ENCODE measurements at places on chromosomes 12 and 14.

GRCh38 chr12:11652351-11653040 lies 3.0 kb downstream of the ETV6 start:
- peak; percentile 59 for DNase-seq

GRCh38 chr12:43316520-43316919 lies 235.5 kb downstream of the ADAMTS20 start:
- peak; percentile 4 for DNase-seq

DNA sequence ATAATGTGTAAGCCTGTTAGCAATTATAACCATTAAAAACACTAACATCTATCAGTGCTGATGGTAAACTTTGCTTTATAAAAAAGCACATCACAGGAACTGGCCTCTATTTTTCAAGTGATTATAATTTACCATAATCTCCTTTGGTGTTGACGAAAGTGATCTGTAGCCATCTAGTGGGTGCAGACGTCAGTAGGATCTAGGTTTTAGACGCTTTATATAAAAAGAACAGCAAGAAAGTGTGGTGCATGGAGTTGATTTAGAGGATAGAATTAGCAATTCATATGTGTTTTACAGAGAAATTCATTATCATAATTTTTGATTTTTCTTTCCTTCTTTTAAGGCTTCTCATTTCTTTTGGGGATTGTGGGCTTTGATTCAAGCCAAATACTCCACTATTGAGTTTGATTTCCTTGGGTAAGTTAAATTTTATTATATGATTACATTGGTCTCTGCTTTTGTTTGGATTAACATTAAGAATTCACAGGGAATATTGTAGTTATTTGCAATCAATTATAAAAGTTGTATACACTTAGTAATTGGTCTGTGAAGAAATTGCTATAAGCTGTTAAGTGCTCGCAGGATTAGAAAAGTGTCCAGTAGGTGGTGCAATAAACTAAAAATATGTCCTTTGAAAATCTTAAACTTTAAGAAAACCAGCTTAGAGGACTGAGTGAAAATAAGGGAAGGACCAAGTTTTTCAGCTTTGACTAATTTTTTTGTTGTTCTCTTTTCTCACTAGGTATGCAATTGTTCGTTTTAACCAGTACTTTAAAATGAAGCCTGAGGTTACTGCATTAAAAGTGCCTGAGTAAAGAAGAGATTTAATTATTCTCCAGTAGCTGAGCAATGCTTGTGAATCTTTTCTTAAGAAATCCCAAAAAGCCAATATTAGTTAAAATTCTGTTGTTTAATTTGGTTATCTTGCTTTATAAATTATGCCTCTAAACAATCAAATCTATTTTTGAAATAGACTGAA lies 59.5 kb downstream of the ETNK1 start:
- peak; percentile 46 for DNase-seq

DNA sequence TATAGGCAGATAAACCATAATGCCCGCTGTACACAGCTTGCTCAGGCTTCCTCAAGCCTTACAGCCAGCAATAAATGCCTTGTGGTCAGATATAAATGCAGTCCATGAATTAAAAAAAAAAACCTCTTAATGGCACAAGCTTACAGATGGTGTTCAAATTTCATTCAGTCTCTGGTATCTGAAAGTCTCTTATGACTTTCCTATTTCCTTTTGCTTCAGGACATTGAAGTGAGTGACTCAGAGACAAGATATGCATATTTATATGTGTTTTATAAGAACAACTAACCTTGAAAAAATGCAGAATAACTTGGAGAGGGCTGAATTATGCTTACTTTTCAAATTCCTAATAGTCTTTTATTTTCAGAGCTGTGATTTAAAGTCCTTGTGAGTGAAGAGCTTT lies 426.9 kb upstream of the MIS18BP1 start:
- DNase-seq: peak; percentile 61

- DNase-seq: peak; percentile 71
Measured at GRCh38 chr12:80625901-80626300, 81.5 kb upstream of the MYF6 start.

GRCh38 chr14:48331421-48331820 lies 656.0 kb upstream of the MDGA2 start:
- no peak for DNase-seq

- no peak for DNase-seq
Measured at GRCh38 chr12:68075416-68075815, 84.1 kb downstream of the IFNG start.

- peak; percentile 91 for DNase-seq
Measured at GRCh38 chr12:65879878-65880277, 55.6 kb downstream of the HMGA2 start.

GRCh38 chr14:93821051-93821450 lies 32.8 kb upstream of the PRIMA1 start:
- DNase-seq: no peak

GRCh38 chr12:4320497-4320852 lies 538 bp upstream of the TIGAR start:
- no peak for DNase-seq

- DNase-seq: no peak
Measured at GRCh38 chr12:130615861-130616345, 100.2 kb downstream of the RIMBP2 start.

DNA sequence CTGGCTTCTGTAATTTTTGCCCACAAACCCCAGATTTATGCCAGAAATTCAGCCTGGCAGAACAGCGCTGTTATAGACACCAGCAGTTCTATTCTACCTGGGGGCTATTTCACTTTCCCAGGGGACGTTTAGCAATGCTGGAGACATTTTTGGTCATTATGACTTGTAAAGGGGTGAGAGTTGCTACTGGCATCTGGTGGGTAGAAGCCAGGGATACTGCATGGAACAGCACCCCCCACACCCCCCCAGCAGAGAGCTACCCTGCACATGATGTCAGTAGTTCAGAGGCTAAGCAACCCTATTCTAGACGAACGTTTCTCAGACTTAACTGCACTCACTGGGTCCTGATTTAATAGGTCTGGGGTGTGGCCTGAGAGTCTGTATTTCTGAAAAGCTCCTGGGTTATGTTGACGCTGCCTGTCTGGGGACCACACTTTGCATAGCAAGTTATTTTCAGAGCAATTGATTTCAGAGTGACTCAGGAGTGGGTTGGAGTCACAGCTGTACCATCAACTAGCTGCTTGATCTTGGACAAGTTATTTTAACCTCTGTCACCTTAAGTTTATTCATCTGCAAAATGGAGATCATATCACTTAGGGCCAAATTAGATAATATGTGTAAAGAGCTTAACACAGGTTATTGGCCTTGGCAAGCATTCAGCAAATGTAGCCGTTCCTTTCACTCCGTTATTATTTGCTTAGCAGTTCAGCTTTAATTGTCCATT lies 48.5 kb downstream of the CHST11 start:
- no peak for DNase-seq

GRCh38 chr14:38213001-38213400 lies 5.3 kb downstream of the SSTR1 start:
- DNase-seq: no peak

GRCh38 chr12:60684988-60685655 lies 1089.3 kb downstream of the SLC16A7 start:
- DNase-seq: no peak

DNA sequence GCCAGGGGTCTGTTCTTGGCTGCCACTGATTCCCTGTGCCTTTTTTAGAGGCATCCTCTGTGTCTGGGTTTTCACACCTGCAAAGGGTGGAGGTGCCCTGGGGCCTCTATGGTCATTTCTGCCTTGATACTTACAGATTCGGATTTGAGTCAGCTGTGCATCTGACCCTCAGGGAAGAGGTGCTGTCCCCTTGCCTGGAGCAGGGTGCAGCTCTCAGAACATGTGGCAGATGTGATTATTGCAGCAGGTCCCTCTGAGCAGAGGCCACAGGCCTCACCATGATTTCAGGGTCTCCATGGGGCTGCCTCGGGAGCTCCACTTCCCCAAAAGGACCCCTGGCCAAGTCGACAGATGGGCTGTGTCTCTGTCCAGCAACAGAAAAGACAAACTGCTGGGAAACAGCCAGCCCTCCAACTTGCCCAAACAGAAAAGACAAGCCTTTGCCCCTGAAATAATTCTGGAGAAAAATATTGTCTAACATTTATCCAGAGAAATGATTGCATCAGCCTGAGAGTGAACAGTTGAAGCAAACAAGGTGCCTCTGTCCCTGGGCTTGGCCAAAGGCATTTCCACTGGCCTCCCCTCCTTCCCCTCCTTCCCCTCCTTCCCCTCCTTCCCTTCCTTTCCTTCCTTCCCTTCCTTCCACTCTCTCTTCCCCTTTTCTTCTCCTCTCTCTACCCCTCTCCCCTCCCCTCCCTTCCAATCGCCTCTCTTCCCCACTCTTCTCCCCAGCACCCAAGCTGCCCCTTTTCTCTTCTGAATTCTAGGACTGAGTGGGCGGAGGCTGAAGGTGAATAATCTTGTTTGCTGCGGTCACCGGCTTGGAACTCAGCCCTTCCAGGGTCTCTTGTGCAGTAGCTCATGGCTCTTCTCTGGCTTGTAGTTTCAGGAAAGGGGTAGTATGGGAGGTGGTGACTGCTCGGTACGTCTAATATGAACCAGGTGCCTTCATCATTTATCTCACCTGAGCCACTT lies 676 bp downstream of the SERPINA3 start:
- DNase-seq: no peak

DNA sequence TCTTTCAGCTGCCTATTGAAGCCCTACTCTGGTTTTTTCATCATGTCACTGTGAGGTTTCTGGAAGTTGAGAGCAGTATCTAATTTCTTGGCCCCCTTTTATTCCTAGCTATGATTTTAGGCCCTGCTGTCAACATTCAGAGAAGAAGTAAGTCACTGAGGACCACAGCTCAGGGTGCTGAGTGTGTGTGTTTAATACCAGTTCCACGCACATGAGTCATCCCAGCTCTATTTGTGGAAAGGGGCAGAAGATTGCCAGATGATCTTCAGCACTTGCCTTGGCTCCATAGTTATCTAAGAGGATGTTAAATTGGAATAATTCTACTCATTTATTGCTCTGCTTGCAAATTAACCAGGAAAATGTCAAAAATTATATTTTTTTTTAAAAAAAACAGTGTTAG lies 65.5 kb upstream of the SLC38A4 start:
- DNase-seq: peak; percentile 8

DNA sequence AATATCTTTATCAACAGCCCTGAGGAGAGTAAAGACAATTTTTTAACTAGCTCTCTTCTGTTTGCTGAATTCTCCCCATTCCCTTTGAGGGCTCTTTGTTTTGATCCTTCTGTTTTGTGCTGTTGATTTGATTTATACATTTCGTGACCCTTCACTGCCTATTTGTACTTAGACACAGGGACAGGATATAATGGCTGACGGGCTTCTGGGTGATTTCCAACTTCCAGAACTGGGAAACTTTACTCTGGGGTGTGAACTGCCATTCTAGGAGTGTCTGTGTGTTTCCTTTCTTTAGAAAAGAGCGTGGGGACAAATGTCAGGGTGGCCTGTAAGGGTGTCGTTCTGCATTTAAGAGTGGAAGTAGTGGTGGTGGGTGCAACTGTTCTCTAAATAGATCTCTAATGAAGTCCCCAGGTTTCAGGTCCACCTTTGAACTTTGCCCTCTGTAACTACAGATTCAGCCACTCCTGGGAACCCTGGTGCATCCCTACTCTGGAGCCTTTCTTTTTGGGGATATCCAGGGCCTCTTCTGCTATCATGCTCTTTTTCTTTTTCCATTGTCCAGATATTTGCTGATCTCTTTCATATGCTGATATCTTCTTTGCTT lies 22.3 kb upstream of the SSPN start:
- DNase-seq: no peak

- no peak for DNase-seq
Measured at GRCh38 chr12:111390910-111391309, 14.8 kb upstream of the SH2B3 start.

DNA sequence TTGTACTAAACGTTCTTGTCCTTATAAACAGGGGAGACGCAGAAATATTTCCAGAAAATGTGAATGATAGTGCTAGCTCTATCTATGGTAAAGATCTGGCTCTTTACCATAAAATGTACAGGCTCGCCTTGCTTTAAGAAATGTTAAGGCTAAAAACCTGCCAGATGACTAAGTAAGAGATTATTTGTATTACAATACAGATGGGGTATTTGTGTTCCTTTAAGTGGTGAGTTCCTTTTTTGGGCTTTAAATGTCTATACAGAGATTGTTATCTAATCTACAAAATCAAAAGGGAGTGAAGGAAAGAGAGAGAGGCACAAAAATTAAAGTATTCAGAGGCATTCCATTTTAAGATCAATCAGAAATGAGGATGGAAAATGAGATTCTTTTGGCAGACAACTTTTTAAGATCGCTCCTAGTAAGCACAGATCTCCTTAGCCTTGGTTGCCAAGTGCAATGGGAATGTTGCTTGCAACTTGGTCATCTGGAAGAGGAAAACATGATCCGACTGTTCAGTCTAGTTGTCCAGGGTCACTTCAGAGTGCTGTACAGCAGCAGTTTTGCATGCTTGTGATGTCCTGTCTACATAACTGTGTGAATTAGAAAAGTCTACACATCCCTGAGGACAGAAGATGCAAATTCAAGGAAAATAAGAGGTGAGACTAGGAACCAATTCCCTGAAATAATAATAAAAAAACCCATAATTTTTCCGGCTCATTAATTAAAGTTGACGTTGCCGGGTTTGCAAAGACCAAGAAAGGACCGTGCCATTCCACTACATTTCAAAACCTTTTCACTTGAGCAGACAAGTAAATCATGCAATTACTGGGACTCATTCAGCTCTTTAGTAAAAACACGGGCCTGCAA lies 380.8 kb downstream of the EGLN3 start:
- DNase-seq: no peak

GRCh38 chr12:54549774-54550451 lies 512 bp downstream of the PDE1B start:
- no peak for DNase-seq

- no peak for DNase-seq
Measured at GRCh38 chr12:5487948-5488625, 56.2 kb downstream of the NTF3 start.

DNA sequence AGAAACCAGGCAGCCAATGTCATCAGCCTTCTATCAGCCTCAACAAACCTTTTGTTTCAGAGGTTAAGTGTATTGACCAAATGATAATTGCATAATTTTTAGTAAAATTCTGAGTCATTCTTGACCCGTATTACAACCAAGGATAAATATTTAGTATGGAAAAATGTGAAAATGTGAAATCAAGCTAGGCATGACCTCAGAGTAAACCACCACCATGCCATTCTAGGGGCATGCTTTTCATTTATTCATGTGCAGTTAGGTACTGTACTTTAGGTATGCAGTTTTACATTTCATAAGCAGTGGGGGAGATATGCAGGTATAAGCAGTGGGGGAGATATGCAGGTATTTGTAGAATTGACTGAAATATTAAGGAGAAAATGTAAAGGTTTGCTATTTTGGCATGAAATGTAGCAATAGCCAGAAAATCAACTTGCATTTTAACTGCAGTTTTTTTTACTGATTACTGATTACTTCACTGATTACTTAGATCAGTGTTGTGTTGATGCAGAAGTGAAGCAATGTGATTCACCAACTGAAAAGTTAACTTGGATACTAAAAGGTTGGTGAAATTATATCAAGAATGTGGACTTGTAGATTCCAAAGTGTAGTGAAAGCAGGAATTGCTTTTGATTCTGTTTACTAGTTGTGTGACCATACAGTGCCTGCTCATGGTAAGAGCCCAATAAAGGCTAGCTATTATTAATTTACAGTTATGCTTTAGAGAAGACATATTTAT lies 184.2 kb downstream of the ESR2 start:
- DNase-seq: peak; percentile 51

GRCh38 chr14:27002179-27002578 lies 404.3 kb upstream of the NOVA1 start:
- DNase-seq: no peak

All from fibroblast of gingiva (primary cell).